ENCODE measurements at places on chromosomes 1 and 21.

GRCh38 chr1:70827030-70827429 lies 220.6 kb downstream of the PTGER3 start:
- DNase-seq = no peak

GRCh38 chr1:87735750-87736149 lies 407.1 kb downstream of the LMO4 start:
- DNase-seq = no peak

DNA sequence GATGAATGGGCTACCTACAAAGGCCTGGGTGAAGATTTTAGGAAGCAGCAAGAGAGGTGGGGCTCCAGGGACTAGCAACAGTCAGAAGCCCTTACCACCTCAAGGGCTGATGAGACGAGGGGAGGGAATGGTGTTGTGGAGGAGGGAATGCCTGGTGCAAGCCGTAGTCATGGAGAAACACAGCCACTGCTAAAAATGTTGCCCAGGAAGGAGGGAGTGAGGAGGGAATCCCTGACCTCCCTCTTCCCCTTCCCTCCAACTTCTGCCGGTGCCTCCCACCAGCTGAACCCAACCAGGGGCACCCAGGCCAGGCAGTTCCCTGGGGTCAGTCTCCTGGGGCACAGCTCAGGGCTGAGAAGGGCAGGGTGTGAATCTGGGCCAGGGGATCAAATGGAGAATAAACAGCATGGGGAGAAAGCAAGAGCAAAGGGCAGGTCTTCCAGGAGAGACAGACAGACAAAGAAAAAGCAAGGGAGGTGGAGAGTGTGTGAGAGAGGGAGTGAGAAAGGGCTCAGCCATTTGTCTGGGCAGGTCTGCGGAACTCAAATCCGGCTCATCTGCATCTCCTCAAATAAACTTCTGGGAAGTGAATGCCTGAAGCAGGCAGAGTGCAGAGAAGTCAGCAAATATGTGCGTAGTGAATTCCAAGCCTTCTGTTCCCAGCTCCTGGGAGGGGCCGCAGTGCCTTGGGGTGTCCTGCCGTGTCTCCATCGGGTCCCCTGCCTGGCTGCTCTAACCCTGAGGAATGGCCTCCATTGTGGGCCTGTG lies 27.1 kb upstream of the POU3F1 start:
- no peak for DNase-seq

DNA sequence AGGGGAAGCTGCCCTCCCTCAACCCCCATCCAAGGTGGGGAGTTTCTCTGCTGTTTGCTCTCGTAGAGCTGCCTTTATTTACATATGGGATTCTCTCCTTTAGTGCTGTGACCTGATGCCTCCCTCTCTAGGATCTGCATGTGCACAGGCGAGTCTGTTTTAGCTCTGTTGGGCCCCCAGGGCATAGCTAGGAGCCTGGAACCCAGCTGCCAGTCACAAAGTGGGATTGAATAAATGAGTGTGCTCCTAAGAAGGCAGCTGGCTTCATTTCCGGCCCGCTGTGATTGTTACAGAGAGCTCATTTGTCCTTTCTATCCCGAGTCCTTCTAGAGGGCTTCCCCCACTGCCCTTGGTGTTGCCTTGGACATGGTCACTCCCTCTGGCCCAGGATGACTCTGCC lies 176.6 kb downstream of the GRIK3 start:
- DNase-seq = no peak

- no peak for DNase-seq
Measured at GRCh38 chr1:154864189-154864975, 5.7 kb downstream of the KCNN3 start.

DNA sequence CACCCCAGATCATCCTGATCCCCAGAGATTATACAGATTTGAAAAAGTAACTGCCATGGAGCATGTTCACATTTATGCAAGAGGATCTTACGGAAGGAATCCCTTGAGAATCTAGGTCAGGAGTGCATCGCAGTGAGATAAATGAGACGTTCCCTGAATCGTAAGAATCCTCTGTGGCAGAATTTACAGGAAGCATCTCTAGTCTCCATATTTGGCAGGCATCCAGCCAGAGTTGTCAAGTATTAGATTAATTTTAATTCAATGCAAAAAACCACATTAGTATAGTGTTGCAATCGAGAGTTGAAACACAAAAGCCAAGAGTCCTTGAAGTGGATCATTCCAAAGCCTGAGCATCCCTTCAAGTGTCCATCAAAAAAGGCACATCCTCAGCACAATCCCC lies 100.8 kb downstream of the RRAGC start:
- DNase-seq = no peak

GRCh38 chr1:162081316-162081715 lies 11.8 kb downstream of the NOS1AP start:
- no peak for DNase-seq

- no peak for DNase-seq
Measured at GRCh38 chr1:245558069-245558468, 403.3 kb downstream of the KIF26B start.
